Tracheal epithelial cell (primary cell): ENCODE measurements at places on chromosomes 6 and 20. TPM values are rescaled to one million over a fixed set of nuclear protein-coding genes. Genes with fewer than 3 reads are reported as not detected.

The OR5V1 gene
- not detected in 2 replicates for total RNA-seq

The SLC17A1 gene
- 1.4 TPM in 1 of 2 replicates, not detected in the other for total RNA-seq

The ZBP1 gene
- total RNA-seq: under 0.01 TPM in 1 of 2 replicates, not detected in the other

The EYS gene
- total RNA-seq: under 0.01 and 0.64 TPM in 2 replicates

The LHFPL5 gene
- total RNA-seq: not detected in 2 replicates

The PACSIN1 gene
- not detected in 2 replicates for total RNA-seq

The LY6G6C gene
- not detected in 2 replicates for total RNA-seq

The ASXL1 gene
- total RNA-seq: 18.8 and 20.5 TPM in 2 replicates

The RTEL1 gene
- total RNA-seq: 2.8 and 5.3 TPM in 2 replicates

The MUCL3 gene
- under 0.01 TPM in 1 of 2 replicates, not detected in the other for total RNA-seq

The PNPLA1 gene
- not detected in 2 replicates for total RNA-seq

The HLA-DRA gene
- total RNA-seq: not detected in 2 replicates

The CTCFL gene
- not detected in 2 replicates for total RNA-seq

The FYN gene
- total RNA-seq: 26.4 and 62.2 TPM in 2 replicates

The CST2 gene
- total RNA-seq: not detected in 2 replicates

The PCSK2 gene
- not detected in 2 replicates for total RNA-seq

The HIVEP2 gene
- total RNA-seq: 10.0 and 16.6 TPM in 2 replicates

The REM1 gene
- not detected in 2 replicates for total RNA-seq

The ZNF311 gene
- 0.96 and 2.1 TPM in 2 replicates for total RNA-seq

The ZC3H12D gene
- total RNA-seq: under 0.01 TPM in 1 of 2 replicates, not detected in the other

The OPRL1 gene
- total RNA-seq: under 0.01 and 0.24 TPM in 2 replicates

The ANKRD66 gene
- not detected in 2 replicates for total RNA-seq

The IRF4 gene
- under 0.01 and 0.24 TPM in 2 replicates for total RNA-seq

The MOG gene
- not detected in 2 replicates for total RNA-seq

The COL11A2 gene
- 0.24 and 0.43 TPM in 2 replicates for total RNA-seq

The SLC26A8 gene
- total RNA-seq: not detected in 2 replicates

The RAD21L1 gene
- total RNA-seq: not detected in 2 replicates

The WFDC5 gene
- 2.4 TPM in 1 of 2 replicates, not detected in the other for total RNA-seq

The ZBTB12 gene
- total RNA-seq: 0.72 and 3.0 TPM in 2 replicates

The KLHDC3 gene
- 66.0 and 67.8 TPM in 2 replicates for total RNA-seq

The SEL1L2 gene
- total RNA-seq: not detected in 2 replicates

The SOX18 gene
- total RNA-seq: 0.43 TPM in 1 of 2 replicates, not detected in the other

The CBLN4 gene
- not detected in 2 replicates for total RNA-seq

The RGS17 gene
- total RNA-seq: 3.4 and 3.6 TPM in 2 replicates

The SAMD3 gene
- total RNA-seq: not detected in 2 replicates

The FAM217A gene
- not detected in 2 replicates for total RNA-seq

The RIPOR3 gene
- total RNA-seq: 0.64 and 2.7 TPM in 2 replicates

The HELZ2 gene
- 20.7 and 80.2 TPM in 2 replicates for total RNA-seq

The VSX1 gene
- not detected in 2 replicates for total RNA-seq

The GHRH gene
- not detected in 2 replicates for total RNA-seq

The CLDN20 gene
- total RNA-seq: not detected in 2 replicates

The TP53TG5 gene
- total RNA-seq: under 0.01 and 0.21 TPM in 2 replicates
